ENCODE measurements at places on chromosomes 16 and 17. TPM values are rescaled to one million over a fixed set of nuclear protein-coding genes. Genes with fewer than 3 reads are reported as not detected.

DNA sequence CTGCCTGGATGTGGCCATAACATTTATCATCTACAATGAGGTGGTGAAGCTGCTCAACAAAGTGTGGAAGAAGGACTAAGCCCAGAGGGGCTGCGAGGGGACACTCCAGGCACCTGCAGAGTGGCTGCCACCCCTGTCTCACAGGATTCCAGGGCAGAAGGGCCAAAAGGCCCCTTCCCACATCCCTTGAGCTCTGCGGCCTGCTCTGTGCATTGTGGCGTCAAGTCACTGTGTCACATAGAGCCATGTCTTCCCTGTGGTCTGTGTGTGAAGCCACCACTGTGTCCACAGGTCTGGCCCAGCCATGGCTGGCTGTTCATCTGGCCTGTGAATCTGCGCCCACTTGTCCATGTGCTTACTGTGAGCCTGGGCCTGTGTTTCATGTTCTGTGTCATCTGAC, 1714.6 kb downstream of the TP53TG3F start:
- H3K4me1 ChIP-seq, result no peaks in the 10 kb centered on the region
- H3K27ac ChIP-seq, result no peak overlapping the region
- H3K36me3 ChIP-seq, result no peaks in the 10 kb centered on the region
- DNase-seq, result no peak
- H3K27me3 ChIP-seq, result no peaks in the 10 kb centered on the region
- no peak overlapping the region for H3K4me3 ChIP-seq

- peaks cover 85% of the 10 kb centered on the region for H3K4me1 ChIP-seq
- peak overlapping the region; percentile 96 for H3K27ac ChIP-seq
- H3K4me3 ChIP-seq, result peak overlapping the region; percentile 49
- H3K36me3 ChIP-seq, result peaks cover 65% of the 10 kb centered on the region
- DNase-seq, result no peak
- H3K27me3 ChIP-seq, result no peaks in the 10 kb centered on the region
Observed at GRCh38 chr16:68283346-68283745, 19.0 kb downstream of the SLC7A6 start.

- H3K4me3 ChIP-seq, result no peak overlapping the region
- no peak for DNase-seq
Observed at GRCh38 chr17:79392598-79392997, 218.3 kb downstream of the RBFOX3 start.

DNA sequence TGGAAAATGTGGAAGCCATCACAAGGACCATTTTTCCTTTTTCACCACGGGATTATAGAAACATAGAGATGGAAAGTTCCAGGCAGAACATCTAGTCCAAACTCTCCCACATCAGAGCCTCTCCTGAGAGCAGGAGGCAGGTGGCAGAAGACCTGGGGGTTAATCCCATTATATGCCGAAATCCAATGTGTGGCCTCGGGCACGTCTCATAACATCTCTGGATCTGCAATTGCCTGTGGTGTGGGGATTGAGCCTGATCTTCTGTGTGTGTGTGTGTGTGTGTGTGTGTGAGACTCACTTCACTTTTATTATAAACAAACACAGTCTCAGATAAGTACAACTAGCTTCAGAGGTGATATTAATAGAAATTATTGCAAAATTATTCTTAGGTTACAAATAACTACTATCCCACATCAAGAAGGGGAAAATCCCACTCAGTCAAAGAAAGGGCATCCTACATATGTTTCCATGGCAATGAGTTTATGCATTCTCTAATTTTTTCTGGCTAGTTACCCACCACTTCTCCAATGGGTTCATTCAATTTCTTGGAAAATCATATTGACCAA, 199.1 kb downstream of the FOXL1 start:
- DNase-seq, result no peak
- H3K4me3 ChIP-seq, result no peak overlapping the region
- H3K27ac ChIP-seq, result no peak overlapping the region
- H3K27me3 ChIP-seq, result peaks cover 11% of the 10 kb centered on the region
- no peaks in the 10 kb centered on the region for H3K36me3 ChIP-seq

DNA sequence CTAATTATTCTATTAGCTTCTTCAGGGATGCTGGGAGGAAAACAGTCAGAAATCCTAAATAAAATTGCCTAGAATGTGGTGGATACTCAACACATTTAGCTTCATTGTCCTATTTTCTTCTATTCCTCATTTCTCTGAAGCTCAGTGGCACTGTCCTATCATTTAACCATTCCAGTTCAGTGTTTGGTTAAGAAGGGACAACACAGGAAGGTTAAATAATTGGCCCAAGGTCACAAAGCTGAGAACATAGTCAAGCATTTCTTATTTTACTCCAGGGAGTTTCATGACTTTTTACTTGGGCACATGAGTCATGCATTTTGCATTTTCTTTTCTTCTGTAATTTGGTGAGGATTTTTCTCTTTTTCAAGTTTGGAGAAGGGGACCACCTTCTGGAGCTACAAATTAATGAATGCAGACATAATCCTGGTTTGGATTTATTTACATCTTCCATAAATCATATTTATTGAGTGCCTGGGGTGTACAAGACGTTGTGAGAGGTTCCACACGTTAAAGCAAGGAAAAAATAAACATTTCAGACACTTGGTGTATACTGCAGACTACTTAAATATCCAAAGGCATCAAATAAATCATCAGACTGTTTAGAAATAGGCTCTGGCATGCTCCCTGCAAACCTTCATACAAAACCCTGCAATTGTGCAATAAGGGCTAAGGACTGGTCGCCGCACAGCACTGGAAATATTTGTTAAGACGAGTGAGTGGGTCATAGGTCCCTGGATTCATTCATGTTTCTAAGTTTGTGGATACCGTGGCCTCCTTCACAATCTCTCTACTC, 263.9 kb downstream of the MAF start:
- DNase-seq, result no peak
- no peaks in the 10 kb centered on the region for H3K4me1 ChIP-seq
- peaks cover 2% of the 10 kb centered on the region for H3K27me3 ChIP-seq
- no peak overlapping the region for H3K27ac ChIP-seq
- no peak overlapping the region for H3K4me3 ChIP-seq

GRCh38 chr16:88274847-88275246, 107.9 kb upstream of the ZNF469 start:
- H3K36me3 ChIP-seq, result no peaks in the 10 kb centered on the region
- no peak for DNase-seq
- no peak overlapping the region for H3K4me3 ChIP-seq
- no peaks in the 10 kb centered on the region for H3K4me1 ChIP-seq

- DNase-seq, result no peak
- H3K36me3 ChIP-seq, result no peaks in the 10 kb centered on the region
- no peaks in the 10 kb centered on the region for H3K4me1 ChIP-seq
- H3K27me3 ChIP-seq, result peaks cover 15% of the 10 kb centered on the region
Observed at GRCh38 chr17:2735896-2736295, 13.6 kb downstream of the CCDC92B start.

- H3K27ac ChIP-seq, result peak overlapping the region; percentile 89
- H3K27me3 ChIP-seq, result no peaks in the 10 kb centered on the region
- H3K4me1 ChIP-seq, result peaks cover 79% of the 10 kb centered on the region
- peak; percentile 76 for DNase-seq
Observed at GRCh38 chr17:82301916-82302567, 15.4 kb downstream of the CD7 start.

GRCh38 chr17:68325961-68326360, 34.7 kb downstream of the ARSG start:
- H3K36me3 ChIP-seq, result peaks cover 4% of the 10 kb centered on the region
- H3K4me1 ChIP-seq, result peaks cover 12% of the 10 kb centered on the region
- no peak overlapping the region for H3K4me3 ChIP-seq
- no peaks in the 10 kb centered on the region for H3K27me3 ChIP-seq
- no peak overlapping the region for H3K27ac ChIP-seq
- no peak for DNase-seq

GRCh38 chr16:23434380-23434779, 18.6 kb downstream of the COG7 start:
- no peaks in the 10 kb centered on the region for H3K4me1 ChIP-seq
- peaks cover 9% of the 10 kb centered on the region for H3K36me3 ChIP-seq
- no peak overlapping the region for H3K4me3 ChIP-seq
- H3K27ac ChIP-seq, result no peak overlapping the region
- H3K27me3 ChIP-seq, result no peaks in the 10 kb centered on the region

DNA sequence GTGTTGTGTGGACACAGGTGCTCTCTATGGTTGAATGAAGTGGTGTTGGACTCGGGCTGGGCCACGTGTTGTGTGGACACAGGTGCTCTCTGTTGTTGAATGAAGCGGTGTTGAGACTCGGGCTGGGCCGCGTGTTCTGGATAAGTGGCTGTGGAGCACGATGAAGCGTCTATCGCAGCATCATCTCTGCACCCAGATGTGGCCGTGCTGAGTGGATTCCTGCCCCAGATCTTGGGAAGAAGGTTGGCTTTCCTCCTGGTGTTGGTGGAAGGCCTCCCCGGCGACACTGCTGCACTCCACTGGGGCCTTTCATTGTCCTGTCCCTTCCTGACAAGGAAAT, 69.1 kb downstream of the RPTOR start:
- peaks cover 8% of the 10 kb centered on the region for H3K36me3 ChIP-seq
- peaks cover 50% of the 10 kb centered on the region for H3K4me1 ChIP-seq
- H3K27me3 ChIP-seq, result no peaks in the 10 kb centered on the region

DNA sequence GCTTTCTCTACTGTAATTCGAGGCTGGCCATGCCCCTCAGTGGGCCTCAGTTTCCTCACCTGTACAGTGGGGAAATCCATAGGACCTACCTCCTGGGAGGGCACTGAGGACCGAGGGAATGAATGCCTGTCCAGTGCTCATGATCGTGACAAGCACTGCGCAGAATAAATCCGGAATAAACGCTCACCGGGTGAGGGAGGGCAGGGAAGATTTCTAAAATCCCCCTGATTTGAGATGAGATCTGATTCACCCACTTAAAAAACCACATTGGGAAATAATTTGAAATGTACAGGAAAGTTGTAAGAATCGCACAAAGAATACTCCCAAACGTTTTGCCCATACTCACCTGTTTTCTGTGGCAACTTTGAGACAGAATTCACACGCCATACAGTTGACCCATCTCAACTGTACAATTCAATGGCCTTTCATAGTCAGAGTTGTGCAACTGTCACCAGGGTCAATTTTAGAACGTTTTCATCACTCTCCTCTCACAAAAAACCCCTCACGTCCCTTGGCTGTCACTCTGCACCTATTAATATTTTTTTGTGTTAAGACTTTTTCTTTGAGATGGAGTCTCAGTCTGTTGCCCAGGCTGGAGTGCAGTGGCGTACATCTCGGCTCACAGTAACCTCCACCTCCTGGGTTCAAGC, 49.8 kb downstream of the IRF8 start:
- peaks cover 67% of the 10 kb centered on the region for H3K4me1 ChIP-seq
- no peaks in the 10 kb centered on the region for H3K27me3 ChIP-seq
- DNase-seq, result no peak
- peaks cover 11% of the 10 kb centered on the region for H3K36me3 ChIP-seq
- no peak overlapping the region for H3K4me3 ChIP-seq
- H3K27ac ChIP-seq, result peak overlapping the region; percentile 52

- no peak overlapping the region for H3K4me3 ChIP-seq
- no peaks in the 10 kb centered on the region for H3K36me3 ChIP-seq
- H3K27me3 ChIP-seq, result no peaks in the 10 kb centered on the region
- no peaks in the 10 kb centered on the region for H3K4me1 ChIP-seq
- DNase-seq, result no peak
Observed at GRCh38 chr17:13182450-13182849, 164.6 kb upstream of the ELAC2 start.

DNA sequence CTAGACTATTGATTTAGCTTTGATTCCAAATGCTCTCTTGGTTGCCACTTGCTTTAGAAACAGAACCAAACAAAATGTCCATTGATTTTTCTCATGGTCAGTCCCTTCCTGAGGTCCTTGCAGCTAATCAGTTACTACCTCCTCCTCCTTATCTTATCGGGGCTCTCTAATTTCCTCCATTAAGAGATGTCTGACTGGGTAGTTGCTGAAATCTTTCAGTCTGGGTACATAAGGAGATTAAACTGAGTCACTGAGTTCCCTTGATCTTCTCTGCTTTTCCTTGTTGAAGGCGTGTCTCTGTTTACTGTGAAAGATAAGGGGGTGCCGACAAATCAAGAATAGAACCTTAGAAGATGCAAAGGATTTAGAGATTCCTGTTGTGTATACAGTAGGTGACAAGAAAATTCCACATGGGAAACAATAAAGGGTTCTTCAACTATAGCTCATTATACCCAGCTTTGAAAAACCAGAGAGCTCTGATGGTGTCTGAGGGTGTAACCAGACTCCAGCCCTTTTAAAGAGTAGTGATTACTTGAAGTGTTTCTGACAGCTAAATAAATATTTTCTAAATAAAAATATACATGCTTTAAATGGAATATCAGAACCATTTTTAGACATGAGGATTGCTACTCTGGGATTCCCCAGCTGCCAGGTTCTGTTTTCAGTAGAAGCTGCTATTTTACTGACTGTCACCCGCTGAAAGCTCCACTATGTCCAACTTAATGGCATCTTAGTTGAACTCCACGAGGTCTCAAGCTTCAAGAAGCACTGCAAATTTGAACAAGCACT, 791.3 kb upstream of the SOX9 start:
- DNase-seq, result no peak
- H3K27ac ChIP-seq, result no peak overlapping the region
- H3K27me3 ChIP-seq, result no peaks in the 10 kb centered on the region
- H3K4me3 ChIP-seq, result no peak overlapping the region

- DNase-seq, result no peak
- no peak overlapping the region for H3K4me3 ChIP-seq
- peaks cover 5% of the 10 kb centered on the region for H3K36me3 ChIP-seq
- H3K27me3 ChIP-seq, result no peaks in the 10 kb centered on the region
Observed at GRCh38 chr17:59804901-59805465, 87.8 kb downstream of the TUBD1 start.

DNA sequence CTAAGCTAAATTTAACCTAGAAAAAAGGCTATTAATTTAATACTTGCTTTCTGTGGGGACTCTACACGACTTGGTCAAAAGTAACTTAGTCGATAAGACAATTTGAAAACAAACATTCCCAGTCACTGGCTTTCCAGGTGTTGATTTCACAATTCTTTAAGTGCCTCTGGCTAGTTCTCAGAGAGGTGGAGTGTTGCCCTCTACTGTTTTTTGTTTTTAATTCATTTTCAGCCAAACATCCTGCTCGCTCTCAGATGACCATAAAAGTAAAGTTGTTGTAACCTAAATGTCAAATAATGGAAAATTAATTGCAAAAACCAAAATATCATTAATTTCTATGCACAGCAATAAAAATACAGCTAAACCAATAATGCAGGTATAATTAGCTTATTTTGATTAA, 107.1 kb downstream of the MYO1D start:
- H3K4me1 ChIP-seq, result no peaks in the 10 kb centered on the region
- no peaks in the 10 kb centered on the region for H3K36me3 ChIP-seq
- no peak overlapping the region for H3K4me3 ChIP-seq
- H3K27ac ChIP-seq, result no peak overlapping the region

DNA sequence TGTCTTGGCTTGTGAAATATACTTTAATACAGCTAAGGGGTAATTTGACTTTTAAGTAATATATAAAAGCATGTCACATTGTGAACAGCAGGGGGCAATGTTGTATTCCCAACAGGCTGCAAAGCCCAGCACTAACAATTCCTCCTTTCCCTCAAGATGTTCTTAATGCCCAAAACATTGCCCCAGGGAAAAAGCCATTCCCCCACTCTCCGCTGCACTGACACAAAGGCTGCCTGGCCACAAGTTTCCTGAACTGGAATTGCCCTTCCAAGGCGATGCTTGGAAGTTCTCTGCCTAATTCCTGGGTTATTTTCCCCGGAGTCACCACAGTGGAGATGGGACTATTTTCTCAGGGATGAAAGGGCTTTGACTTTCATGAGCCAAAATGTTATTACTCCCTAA, 27.2 kb downstream of the CLEC16A start:
- no peak overlapping the region for H3K27ac ChIP-seq
- peaks cover 28% of the 10 kb centered on the region for H3K36me3 ChIP-seq
- DNase-seq, result no peak
- no peaks in the 10 kb centered on the region for H3K27me3 ChIP-seq
- H3K4me1 ChIP-seq, result peaks cover 23% of the 10 kb centered on the region

Gene SPNS3
- 11.7 TPM for total RNA-seq

Gene SOX15
- total RNA-seq, result 0.35 TPM

Gene CARD14
- not detected for total RNA-seq

Gene KCNH4
- total RNA-seq, result 0.44 TPM

Gene LPO
- not detected for total RNA-seq

Gene TBKBP1
- total RNA-seq, result 11.9 TPM

Gene PRSS22
- total RNA-seq, result not detected

Gene MAZ
- 427 TPM for total RNA-seq

Gene CD300LB
- not detected for total RNA-seq
